ENCODE measurements at places on chromosomes 5 and 9.

DNA sequence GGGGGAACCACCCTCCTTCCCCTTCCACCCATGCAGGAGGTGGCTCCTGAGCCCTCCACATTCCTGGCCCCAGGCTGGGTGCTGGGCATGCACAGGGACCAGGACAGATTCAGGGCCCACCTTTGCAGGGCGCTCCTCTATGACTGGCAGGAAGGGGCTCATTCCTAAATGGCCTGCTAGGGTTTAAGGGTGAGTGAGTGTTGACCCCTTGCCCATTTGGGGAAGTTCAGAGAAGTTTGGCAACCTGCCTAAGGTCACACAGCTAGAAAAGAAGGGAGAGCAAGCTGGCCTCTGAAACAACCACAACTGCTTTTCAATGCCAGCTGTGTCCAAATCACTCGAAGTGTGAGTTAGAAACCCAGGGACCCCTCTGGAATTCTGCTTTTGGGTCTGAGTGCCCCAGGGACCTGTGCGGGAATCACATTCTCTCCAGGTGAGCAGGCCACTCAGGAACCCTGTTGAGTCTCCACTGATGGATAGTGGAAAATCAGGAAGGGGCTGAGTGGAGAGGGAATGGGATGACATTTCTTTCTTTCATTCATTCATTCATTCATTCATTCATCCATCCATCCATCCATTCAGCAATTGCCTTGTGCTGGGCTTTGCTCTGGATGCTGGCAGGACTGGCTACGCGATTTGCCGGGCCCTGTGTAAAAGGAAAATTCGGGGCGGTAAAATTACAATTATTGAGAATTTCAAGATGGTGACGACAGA, 191.9 kb downstream of the C9orf50 start:
- no peak for DNase-seq

DNA sequence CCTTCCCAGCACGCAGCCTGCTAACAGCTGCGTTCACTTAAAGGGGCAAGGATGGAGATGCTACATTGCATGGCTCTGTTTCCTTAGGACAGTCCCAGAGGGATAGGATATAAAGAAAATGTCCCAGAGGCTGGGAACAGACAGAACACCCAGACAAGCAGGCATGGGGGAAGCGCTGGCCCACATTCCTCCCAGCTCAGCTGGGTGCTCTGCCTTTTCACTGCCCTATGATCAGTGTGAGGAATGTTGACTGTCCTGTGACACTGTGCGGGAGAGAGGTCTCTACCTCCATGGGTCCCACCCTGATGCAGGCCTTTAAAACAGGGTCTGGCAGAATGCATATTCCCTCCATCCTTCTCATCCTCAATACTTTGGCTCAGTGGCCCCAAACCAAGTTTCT, 459.4 kb upstream of the DMAC1 start:
- DNase-seq: no peak

DNA sequence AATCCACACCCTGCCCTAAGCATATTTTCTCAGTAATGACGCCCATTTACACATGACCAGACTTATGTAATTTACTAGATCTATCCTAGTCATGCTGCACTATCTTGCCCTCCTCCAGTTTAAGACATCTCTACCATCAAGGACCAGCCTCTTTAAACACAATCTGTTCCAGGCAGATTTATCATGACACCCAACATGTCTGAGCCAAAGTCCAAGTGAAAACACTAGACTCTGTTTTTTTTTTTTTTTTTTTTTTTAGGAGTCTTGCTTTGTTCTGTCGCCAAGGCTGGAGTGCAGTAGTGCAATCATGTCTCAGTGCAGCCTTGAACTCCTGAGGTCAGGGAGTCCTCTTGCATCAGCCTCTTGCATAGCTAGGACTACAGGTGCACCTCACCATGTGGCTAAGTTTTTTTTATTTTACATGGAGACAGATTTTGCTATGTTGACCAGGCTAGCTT, 354.6 kb downstream of the ARRDC3 start:
- DNase-seq: no peak

GRCh38 chr5:146107901-146108300, 2.5 kb upstream of the PLAC8L1 start:
- no peak for DNase-seq

DNA sequence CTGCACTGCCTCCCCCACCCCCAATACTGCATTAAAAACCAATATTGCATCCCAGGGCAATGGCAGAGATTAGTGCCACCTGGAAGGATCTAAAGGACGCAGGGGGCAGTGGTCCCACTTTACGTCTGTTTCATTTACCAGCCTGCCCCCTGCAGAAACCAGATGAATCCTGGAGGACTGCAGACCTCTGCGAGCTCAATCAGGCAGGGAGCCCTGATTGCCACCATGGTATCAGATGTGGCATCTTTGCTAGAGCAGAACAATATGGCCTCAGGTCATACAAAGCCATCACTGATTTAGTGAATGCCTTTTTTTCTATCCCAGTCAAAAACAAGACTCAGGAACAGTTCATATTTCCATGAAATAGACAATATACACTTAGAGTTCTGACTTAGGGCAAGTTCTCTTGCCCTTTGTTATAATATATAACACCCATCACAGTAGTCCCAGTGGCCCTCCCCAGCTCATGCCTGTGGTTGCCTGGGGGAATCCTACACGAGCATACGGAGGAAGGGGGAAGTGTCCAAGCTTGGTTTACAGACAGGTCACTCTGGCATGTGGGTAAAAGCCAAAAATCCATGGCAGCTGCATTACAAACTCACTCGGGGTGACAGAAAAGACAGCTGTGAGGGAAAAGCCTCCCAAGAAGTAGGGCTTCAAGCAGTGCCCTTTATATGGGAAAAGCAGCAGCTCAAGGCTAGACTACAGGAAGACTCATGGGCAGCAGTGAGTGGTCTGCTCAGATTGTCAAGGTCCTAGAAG, 85.1 kb downstream of the MED27 start:
- DNase-seq: no peak

DNA sequence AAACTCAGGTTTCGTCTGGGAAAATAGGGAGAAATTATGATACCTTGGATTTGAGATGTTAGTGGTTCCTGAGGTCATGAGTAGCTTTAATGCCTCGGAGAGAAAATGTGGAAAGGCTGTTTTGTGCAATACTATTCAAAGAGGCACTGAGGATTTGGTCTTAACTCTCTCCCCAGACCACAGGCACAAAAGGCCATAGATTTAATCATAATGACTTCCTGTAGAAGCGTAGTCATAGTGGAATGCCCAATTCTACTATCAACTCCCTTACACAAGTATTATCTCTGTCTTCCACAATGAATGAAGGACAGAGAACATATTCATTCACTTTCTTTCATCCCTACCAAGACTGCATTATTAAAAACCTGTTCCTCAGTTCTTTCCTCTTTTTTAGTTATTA, 153.0 kb upstream of the FTMT start:
- no peak for DNase-seq

GRCh38 chr5:74334062-74334761, 306.3 kb downstream of the ENC1 start:
- no peak for DNase-seq

- DNase-seq: no peak
Observed at GRCh38 chr5:32127711-32128110, 46.4 kb downstream of the GOLPH3 start.

- no peak for DNase-seq
Observed at GRCh38 chr9:133729617-133730281, 8.4 kb downstream of the SARDH start.
